ENCODE measurements at places on chromosomes 1 and 21.

- DNase-seq, result no peak
Measured at GRCh38 chr21:43317254-43317748, 109.6 kb downstream of the SIK1 start.

- no peak for DNase-seq
Measured at GRCh38 chr1:226711976-226712741, 26.9 kb downstream of the ITPKB start.

- no peak for DNase-seq
Measured at GRCh38 chr1:35561972-35562680, 4.5 kb downstream of the NCDN start.

- DNase-seq, result no peak
Measured at GRCh38 chr1:111463029-111463683, 10.6 kb upstream of the C1orf162 start.

DNA sequence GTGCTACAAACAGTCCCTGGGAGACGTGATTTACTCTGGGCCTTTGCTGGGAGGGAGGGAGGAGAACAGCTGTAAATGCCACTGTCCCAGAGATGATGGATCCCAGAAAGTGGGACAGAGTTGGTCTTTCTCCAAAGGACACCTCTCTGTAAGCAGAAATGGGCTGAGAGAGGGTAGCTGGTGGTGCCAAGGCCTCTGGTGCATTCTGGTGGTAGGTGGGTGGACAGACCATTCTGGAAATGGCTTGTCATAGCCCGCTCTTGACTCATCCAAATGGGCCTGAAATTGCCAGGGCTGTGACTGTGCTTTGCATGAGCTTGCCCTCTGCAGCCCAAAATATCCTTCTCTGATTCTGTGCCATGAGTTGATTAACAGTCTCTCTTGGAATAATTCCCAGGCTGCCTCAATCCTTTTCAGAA, 36.1 kb downstream of the CCDC185 start:
- no peak for DNase-seq

DNA sequence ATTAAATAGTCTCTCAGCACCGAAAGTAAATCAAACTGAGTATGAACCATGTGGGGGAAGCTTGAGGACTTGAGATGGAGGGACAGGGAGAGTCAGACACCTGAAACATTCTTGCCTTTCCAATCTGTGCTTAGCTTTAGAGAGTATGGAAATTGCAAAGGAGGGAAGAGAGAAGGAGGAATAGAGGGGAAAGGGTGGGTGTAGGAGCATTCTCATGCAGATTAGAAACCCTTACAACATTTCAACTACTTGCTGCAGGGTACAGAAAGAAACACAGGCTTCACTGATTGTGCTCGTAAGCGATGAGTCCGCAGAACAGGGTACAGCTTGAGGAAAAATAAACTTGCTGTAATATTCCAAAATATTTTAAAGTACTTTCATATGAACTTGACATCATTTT, 73.8 kb downstream of the NIBAN1 start:
- no peak for DNase-seq
